ENCODE measurements at places on chromosomes 6 and 20. TPM values are rescaled to one million over a fixed set of nuclear protein-coding genes. Genes with fewer than 3 reads are reported as not detected.

The FNDC11 gene
- not detected for total RNA-seq

The PLN gene
- 158 TPM for total RNA-seq

The VSX1 gene
- not detected for total RNA-seq

The ESR1 gene
- total RNA-seq = 1.8 TPM

DNA sequence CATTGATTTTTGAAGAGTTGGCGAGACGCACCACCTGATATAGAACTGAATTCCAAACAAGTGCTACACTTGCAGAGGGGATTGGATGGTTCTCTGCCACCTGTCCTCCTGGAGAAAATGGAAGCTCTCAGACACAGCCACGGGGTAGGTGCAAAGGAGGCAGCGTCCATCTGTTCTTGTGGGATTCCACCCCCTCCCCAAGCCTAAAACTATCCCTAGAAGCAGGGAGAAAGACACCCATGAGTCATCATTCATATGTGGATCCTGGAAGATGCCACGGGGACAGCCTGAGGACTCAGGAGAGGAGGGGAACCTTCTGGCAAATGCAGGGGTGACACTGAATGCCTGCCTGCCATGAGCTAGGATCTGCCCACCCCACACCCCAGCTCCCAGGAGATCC lies 171.3 kb upstream of the CST7 start:
- DNase-seq = no peak

GRCh38 chr20:59040667-59041066 lies 1.9 kb downstream of the PRELID3B start:
- DNase-seq = no peak

DNA sequence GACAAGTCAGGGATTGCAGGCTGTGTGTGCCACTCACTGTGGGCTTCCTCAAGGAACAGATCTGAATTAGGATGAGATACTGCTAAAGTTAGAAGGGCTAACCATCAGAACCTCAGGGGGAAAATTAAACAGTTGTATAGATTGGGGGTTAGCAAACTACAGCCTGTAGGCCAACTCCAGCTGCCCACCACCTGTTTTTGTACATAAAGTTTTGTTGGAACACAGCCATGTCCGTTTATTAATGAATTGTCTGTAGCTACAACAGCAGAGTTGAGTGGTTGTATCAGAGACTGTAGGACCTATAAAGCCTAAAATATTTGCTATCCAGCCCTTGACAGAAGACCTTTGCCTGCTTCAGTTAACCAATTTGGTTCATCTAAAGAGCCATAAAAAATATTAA lies 127.2 kb upstream of the ECI2 start:
- DNase-seq = no peak

- DNase-seq = no peak
Measured at GRCh38 chr6:127221201-127221600, 45.5 kb upstream of the RNF146 start.

- no peak for DNase-seq
Measured at GRCh38 chr6:317060-317447, 24.8 kb downstream of the DUSP22 start.

- DNase-seq = peak; percentile 91
Measured at GRCh38 chr20:51563486-51564332, 21.2 kb upstream of the NFATC2 start.

GRCh38 chr6:118134206-118134605 lies 227.1 kb downstream of the SLC35F1 start:
- no peak for DNase-seq

GRCh38 chr20:59084041-59084850 lies 41.7 kb upstream of the PRELID3B start:
- DNase-seq = peak; percentile 40

DNA sequence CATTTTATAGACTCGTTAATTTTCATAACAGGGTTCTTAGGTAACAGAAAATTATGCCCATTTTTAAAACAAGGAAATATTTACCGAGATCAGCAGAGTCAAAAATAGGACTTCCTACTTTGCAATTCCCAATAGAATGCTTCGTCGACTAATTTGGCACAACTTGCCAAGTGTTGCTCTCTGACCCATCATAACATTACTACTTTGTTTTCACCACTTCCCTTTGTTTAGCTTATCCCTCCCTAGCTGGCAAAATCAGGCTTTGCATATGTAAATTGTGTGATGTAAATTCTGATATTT lies 914 bp upstream of the RANBP9 start:
- no peak for DNase-seq

DNA sequence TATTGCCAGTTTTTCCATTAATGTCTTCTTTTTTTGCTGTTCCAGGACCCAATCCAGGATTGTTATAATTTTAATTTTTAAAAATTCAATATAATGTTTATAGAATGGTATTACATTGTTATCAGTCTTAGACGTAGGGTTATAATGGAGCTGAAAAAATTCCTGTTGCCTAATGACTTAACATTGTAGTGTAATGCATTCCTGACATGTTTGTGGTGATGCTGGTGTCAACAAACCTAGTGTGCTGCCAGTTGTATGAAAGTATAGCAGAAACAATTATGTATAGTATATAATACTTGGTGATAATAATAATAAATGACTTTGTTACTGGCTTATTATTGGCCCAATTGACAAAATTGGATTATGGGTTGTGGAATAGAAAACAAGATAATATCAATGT lies 30.4 kb downstream of the KIZ start:
- DNase-seq = no peak

GRCh38 chr6:13428583-13429405 lies 58.6 kb downstream of the GFOD1 start:
- no peak for DNase-seq

DNA sequence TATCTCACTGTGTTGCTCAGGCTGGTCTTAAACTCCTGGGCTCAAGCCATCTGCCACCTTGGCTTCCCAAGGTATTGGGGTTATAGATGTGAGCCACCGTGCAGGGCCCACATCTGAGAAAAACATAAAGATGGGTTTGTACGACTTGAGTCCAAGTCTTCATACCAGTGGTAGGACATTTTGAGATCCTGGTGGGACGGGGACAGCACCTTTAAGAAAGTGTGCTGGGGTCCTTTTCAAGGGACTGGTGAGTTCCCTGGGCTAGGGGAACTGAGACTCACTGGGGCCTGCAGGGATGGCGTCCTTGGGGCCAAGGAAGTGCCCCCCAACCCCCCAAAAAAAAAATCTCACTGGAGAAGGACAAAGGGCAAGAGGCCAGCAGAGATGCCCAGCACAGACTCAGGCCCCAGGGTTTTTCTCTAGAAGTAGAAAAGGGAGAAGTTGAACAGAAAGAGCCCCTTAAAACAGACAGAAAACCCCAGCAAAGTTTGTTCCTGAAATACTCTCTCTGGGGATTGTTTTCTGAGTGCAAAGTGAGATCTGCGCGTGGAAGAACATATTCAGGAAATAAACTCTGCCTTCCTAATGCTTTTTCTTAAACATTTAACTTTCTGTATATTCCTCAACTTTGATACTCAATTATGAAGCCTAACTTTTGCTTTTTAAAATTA lies 10.7 kb downstream of the OSBPL2 start:
- DNase-seq = no peak

DNA sequence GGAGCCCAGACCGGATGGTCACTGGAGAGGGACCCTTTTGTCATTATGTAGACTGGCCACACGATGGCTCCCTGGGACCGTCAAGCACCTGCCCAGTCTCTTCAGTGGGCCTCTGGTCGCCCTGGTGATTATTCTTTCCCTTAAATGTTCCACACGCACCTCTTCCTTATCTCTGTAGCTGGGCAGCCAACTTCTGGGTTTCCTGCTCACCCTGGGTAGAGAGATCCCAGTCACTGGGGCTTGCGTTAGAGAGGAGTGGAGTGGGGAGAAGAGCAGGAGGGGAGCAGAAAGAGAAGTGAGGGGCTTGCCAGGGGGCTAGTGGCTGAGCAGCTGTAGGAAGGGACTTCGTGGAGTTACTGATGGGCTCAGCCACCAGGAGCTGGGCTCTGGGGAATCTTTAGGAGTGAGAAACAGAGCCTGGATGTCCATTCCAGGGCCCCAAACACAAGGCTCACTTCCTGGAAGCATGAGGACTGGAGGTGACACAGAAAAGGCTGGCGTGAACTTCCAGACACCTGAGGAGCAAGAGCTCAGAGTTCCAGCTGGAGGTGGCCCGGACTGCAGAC lies 150.1 kb downstream of the DHX35 start:
- peak; percentile 71 for DNase-seq

DNA sequence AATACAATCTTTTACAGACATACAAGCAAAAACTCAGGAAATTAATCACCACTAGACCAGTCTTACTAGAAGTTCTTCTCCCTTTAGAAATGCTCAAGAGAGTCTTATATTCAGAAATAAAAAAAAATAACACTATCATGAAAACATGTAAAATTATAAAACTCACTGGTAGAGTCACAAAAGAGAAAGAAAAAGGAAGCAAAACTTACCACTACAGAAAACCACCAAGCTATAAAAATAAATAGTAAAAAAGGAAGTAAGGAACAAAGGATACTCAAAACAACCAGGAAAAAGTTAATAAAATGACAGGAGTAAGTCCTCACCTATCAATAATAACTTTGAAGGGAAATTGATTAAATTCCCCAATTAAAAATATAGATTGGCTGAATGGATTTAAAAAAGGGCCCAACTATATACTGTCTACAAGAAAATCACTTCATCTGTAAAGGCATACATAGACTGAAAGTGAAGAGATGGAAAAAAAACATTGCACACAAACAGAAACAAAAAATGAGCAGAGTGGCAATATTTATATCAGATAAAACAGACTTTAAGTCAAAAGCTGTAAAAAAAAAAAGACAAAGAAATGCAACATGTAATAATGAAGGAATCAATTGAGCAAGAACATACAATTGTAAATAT lies 489.5 kb downstream of the KIF16B start:
- no peak for DNase-seq

Measured in stomach (tissue), 19 donors.